Body of pancreas (tissue), 4 donors: ENCODE measurements at places on chromosomes 12 and 14. TPM values are rescaled to one million over a fixed set of nuclear protein-coding genes. Genes with fewer than 3 reads are reported as not detected.

Gene PPP4R4
- total RNA-seq = 2.6 TPM

DNA sequence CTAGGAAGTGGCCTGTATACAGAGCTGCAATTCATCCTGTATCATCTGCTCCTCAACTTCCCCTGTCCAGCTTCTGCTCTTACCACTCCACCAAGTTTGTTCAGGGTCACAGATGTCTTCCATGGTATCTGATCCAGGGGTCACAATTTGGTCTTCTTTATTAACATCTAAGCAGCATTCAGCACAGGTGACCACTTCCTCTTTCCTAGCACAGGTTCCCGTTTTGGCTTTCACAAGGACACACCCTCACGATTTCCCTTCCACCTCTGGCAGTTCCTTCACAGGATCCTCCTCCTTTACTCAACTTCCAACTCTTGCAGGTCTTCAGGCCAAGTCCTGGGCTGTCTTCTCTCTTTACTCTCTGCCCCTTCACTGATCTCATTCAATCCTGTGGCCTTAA, 93.6 kb downstream of the TTC7B start:
- no peak for DNase-seq

Gene PEX5
- total RNA-seq = 67.9 TPM

Gene OR4Q3
- not detected for total RNA-seq

Gene FAM222A
- 8.0 TPM for total RNA-seq

DNA sequence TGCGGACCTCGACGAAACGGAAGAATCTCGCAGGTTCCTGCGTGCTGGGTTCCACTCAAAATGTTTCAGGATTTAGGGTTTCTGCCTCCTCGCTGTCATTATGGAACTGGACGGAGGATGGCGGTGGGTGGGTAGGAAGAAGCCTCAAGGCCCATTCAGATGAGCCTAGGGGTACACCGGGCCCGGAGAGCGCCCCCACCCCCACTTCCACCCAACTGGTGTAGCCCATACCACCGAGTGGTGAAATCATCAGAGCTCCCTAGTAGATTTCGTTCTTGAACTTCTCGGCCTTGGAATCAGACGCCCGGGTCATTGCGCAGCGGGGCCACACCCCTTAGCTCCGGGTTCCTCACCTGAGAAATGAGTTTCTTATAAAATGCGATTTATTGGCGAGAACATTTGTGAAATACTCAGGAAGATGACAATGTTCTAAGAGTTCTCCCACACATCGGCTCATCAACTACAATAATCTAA, 13.3 kb upstream of the TBX3 start:
- no peak for DNase-seq
